ENCODE measurements at places on chromosomes 5 and 9.
A peak's percentile ranks its signal among the peaks of the same experiment; 100 is the strongest.

DNA sequence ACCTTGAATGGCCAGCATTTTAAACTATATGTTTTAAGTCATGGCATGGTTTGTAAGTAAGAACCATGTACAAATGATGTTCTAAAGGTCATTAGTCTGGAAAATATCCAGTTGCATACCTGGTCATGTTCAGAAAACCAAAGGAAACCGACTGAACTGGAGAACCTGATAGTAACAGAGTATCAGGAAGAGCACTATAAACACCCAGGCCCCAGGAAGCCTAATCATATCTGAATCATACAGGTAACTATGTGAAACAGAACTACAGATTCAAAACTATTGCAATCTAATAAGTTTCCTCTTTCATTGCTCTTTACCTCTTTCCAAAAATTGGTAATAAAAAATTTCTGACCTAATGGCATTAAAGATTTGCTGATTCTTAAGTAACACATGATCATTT, 500.3 kb downstream of the ARHGEF28 start:
- no peak for DNase-seq

DNA sequence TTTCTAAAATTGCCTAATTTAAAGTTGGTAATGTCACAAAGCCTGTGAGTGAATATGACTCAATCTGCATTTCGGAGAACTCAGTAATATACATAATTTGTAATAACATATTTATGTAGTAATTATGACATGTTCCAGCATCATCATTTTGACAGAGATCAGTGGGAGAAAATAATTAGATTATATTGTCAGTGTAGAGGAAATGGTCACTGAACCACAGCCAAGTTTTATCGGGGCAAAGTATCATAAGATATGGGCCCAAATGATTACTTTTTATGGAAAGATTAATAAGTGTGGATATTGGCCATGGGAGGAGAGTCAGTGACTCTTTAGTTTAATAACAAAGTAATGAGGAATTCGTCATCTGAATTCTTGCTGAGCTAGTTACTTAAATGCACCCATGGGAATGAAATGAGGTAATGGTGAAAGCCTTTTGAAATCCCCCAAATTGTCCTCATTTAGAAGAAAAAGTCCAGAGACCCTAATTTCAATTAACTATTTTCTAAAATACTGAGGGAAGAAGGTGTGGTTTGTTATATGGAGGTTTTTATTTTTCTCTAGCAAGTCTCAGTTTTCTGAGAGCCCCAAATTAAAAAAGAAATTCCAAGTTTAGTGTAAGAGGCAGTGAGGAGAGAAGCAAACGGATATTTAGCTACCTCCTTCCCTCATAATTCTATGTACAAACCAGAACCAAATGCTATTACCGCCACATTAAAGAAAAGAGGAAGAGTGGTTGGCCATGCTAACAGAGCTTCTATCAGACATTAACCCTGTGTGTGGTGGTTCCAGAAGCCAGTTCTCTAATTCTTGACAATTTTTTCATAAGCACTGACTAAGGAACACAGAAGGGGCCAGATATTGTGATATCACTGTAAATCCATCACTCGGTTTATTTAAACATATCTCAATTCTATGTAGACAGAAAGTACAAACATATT, 37.7 kb upstream of the MRPS30 start:
- DNase-seq = no peak

- DNase-seq = peak; percentile 84
Observed at GRCh38 chr9:121736934-121737462, 85.6 kb downstream of the DAB2IP start.

DNA sequence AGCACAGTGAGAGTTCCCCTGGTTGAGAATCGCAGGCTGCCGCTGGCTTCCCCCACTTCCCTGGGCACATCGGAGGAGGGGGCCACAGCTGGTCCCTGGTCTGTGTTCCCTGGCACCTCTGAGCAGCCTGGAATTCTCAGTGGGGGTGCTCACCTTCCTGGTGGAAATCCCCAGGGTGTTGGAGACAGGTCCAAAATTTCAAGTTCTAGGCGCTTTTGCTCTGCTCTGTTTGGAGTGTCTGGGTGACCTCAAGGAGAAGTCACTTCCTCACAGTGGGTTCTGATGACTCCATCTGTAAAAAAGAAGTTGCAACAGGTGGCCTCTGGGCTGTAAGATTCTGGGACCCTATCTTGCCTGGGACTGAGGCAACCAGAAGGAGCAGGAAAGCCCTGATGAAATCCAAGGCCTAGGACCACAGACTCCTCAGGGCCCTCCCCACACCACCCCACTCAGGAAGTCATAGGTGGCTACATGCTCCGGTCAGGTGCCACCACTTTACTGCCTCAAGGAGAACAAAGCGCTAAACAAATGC, at the start of gene TRAF1:
TRAF1 (minus strand) TSS at position 400 of the 532 bp plus-strand sequence. CDS start 721 bp downstream, outside the sequence.
- DNase-seq = no peak

DNA sequence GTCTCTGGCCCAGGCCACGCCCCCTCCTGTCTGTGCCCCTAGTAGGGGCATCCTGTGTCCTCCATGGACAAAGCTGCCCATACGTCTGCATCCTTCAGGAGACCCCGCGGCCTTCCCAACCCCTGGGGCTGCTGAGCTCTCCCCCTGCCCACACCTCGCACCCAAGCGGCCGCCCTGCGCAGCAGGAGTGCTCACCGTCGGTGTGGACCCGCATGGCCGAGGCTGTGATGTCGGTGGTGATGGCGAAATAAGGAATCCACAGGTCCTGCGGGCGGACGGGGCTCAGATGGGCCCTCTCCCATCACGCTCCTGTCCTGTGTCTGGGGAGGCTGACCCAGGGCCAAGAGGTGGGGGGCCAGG, 4.8 kb upstream of the NSMF start:
- DNase-seq = no peak

DNA sequence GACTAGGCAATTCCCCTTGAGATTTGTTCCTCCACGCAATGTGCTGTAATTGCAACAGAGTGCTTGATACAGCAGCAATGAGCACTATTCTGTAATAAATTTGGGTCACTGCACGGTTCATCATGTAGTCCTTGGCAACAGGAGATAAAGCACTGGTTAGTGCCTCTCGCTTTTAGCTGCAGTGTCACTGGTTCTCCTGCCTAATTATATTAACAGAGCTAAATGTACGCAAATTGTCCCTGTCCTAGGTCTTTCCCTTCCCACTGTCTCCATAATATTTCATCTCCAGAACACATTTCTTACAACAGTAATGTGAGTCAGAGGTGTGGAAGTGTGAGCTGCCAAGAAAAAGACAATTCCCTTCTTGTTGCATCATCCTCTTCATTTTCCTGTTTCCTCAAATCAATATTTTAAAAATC, 553.1 kb downstream of the ZNF608 start:
- no peak for DNase-seq

DNA sequence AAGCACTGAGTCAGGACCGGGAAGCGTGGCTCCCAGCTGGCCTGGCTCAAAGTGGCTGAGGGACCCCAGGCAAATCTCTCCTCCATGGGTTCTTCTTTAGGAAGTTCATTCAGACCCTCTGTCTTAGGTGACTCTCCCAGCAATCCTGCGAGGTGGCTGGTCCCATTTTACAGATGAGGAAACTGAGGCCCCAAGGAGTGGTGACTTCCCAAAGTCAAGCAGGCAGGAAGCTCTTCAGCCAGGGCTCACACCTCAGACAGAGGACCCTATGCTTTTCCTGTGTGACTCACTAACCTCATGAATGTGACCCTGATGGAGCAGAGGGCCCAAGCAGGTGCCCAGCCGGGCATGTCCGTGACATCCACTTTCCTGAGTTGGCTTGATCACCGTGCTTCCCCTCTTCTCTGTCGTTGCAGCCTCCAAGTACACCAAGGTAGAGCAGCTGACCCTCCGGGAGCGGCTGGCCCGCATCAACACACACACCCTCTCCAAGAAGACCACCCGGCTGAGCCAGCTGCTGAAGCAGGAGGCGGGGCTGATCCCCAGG, 36.5 kb downstream of the ARHGEF37 start:
- DNase-seq = no peak

DNA sequence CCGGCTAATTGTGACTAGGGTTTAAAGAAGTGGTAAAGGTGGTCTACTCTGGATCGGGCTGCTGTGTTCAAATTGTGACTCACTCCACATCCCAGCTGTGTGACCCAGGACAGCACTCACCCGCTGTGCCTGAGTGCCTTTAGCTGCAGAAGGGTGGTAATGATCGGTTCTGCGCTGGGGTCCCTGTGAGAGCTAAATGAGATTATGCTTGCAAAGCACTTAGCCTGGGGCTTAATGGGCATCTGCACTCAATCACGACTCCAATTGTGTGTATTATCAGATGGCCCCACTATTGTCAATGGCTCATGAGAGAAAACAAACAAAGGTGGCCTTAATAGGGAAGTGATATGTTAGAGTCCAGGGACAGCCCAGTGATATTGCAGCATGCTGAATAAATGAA, 25.1 kb upstream of the TBC1D2 start:
- no peak for DNase-seq

DNA sequence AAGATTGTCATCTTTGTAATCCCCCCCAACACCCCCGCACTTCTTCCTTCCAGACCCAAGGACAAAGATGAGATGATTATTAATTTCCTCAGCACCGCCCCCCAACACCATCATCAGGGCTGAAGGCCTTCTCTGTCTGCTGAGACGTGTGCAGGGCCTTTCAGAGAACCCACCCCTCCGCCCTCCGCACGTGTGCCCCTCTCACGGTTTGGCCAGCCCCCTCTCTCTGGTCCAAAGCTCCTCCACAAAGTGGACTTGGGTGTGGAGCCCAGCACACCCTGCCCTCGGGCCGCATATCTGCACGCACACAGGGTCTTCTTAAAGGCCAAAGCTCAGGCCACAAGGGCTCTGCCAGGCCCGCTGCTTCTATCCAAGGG, 32.0 kb downstream of the PAX5 start:
- no peak for DNase-seq

- peak; percentile 58 for DNase-seq
Observed at GRCh38 chr5:3602785-3603502, 7.3 kb downstream of the IRX1 start.

GRCh38 chr5:159850160-159850559, 66.1 kb upstream of the ADRA1B start:
- DNase-seq = no peak

GRCh38 chr5:83608122-83608521, 112.5 kb downstream of the HAPLN1 start:
- DNase-seq = peak; percentile 45

Measured in K562 (cell line).